ENCODE measurements at places on chromosomes 1 and 21.

DNA sequence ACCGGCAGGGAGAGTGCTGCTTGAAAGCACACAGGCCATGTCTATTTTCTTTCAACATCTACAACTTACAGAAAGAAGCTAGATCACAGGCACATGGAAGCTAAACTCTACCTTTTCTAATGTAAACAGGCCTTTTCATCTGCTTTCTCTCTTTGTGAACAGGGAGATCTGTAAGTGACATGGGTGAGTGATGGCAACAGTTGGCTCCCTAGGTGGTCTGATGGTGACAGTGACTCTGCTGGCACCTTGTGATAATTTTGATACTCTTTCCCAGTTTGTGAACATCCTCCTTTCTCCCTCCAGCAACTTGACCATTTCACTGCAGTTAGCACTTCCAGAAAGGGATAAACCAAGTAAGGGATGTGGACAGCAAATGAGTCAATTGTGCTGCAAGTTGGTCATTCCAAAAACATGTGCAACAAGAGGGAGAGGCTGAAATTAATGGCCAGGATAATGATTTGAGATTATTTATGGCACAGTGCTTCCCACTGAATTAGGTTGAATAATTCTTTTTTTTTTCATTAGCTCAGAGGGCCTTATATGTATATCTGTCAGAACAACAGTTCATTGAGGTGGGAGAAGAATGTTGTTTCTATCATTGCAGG is 89.5 kb downstream of the XCL2 start:
- DNase-seq, result no peak

GRCh38 chr1:20469406-20470076 is 16.5 kb downstream of the CAMK2N1 start:
- no peak for DNase-seq

DNA sequence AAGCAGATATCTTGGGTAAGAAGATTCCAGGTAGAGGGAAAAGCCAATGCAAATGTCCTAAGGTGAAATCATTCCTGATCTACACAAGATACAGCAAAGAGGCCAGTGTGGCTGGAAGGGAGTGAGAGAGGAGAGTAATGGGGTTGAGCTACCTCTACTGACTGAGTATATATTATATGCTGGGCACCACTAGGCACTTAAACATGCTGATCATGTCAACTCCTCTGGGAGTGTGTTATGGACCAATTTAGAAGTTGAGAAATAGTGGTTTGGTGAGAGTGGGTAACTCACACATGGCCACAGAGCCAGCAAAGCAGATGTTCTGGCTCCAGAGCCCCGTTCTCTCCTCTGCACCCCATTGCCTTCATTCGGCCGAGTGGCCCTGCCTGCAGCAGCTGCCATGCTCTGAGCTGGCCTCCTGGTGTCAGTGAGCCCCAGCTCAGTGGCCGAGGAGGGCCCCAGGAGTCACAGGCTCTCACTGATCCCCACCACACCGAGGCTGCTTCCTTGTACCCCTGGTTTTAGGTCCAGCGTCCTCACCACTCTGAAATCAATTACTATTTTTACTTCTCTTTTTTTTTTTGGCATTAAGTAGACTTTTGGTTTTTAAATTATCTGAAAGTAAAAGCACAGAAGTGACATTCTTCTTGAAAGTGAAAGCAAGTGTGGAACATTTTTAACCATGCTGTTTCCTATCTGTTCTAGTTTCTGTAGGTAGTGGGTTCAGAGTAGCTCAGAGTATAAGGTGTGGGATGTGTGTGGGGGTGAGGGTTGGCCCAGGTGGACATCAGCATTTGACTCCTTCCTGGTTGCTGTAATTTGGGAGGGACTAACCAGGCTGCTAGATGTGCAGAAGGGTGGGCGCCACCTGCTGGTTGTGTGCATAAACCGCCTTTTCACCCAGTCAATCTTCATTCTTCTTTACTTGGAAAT is 45.8 kb upstream of the CRNN start:
- DNase-seq, result peak; percentile 83

GRCh38 chr1:218493986-218494385 is 148.8 kb downstream of the TGFB2 start:
- DNase-seq, result no peak

- peak; percentile 77 for DNase-seq
These were observed 3.2 kb downstream of the MYBPH start for GRCh38 chr1:203172184-203173010.

DNA sequence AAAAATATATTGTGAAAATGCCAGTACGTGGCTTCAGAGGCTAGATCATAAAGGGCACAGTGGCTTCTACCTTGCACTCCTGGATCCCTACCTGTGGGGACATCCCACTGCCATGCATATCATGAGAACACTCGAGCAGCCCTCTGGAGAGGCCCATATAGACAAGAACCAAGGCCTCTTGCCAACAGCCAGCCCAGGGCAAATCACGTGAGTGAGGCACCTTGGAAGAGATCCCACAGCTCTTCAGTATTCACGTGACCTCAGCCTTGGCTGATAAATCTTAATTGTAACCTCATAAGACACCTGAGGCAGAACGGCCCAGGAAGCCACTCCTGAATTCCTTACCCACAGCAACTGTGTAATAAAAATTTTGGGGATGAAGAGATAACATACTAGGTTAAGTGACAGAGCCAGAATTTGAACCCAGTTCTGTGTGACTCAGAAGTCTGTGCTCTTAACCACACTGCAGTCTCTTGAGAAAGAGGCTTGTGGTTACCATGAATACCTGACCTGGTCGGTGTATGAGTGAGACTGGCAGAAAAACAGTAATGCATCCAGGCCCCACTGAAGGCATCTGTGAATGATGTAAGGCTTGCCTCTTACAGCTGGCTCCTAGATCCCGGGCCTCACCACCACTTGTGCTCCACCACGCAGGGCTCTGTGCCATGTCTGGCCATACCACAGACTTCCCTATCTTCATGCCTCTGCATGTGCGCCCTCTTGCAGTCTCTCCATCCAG is 6.9 kb upstream of the A3GALT2 start:
- peak; percentile 99 for DNase-seq

GRCh38 chr1:19885821-19886220 is 3.6 kb downstream of the OTUD3 start:
- peak; percentile 37 for DNase-seq

DNA sequence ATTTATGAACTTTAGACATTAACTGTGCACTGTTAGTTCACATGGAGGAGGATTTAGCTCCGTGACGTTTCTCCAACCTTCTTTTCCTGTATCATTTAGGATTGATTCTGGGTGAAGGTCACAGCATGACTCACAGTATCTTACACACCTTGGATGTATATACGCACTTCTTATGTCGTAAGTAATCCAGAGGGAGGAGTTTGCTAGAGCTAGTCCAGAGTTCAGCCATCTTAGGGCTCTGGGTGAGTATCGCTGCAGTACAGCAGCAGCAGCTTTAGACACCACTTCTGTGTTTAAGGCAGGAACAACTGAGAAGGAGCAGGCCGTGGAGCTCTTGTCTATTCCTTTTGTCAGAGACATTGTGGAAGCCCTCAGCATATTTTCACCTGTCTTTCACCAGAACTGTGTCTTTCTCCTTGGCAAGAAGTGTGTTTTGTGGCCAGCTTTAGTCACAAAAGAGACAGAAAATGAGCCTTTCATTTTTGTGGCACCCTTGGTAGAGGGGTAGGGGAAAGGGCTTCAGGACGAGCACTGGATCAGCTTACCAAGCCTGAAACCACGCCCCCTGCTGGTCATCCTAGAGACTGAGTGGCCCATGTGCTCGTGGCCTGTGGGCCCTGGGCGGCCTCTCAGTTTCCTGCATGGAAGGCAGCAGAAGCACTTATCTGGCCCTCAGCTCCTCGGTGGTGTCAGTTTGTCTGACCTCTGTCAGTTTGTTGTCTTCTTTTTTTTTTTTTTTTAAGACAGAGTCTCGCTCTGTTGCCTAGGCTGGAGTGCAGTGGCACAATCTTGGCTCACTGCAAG is 64.0 kb downstream of the ADARB1 start:
- peak; percentile 77 for DNase-seq

- no peak for DNase-seq
These were observed 1.6 kb downstream of the CRABP2 start for GRCh38 chr1:156703741-156704140.

DNA sequence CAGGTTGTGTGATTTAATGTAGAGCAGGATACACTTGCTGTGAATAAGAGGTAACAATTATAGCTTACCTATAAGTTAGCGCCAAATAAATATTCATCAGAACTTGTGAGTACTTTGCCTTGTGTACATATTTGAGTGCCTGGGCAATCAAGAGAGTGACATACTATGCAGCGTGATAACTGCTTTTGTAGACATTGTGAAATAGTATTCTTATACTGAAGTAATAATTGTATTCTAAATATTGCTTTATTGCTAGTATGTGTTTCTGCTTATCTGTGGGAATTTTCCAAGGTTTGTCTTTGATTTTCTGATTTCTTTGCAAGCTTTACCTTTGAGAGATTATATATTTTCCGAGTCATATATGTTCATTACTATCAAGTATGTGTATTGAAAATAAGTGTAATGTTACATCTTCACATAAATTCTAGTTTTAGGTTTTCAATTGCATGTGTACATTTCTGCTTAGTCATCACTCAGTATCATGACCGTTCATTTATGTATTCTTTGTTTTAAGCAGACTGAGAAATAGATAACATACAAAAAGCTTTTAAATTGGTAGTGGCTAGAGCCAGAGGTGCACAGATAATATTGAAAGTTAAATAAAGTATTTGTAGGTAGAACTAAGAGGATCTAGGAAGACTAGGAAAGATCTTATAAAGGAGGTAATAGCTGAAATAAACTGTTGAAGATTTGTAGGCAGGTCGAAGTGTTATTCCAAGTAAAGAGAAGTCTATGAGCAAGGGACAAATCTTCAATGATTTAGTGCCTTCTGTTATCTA is 19.5 kb downstream of the USP25 start:
- DNase-seq, result peak; percentile 25

GRCh38 chr1:62180639-62181038 is 14.0 kb upstream of the L1TD1 start:
- DNase-seq, result no peak

GRCh38 chr1:192108161-192108560 is 50.1 kb upstream of the RGS18 start:
- peak; percentile 12 for DNase-seq

- DNase-seq, result peak; percentile 99
These were observed at the start of gene ZMPSTE24 for GRCh38 chr1:40257688-40258444. Gene ZMPSTE24 (plus strand): TSS chr1:40258236. CDS start chr1:40258272, 36 bp downstream.

- no peak for DNase-seq
These were observed 851 bp downstream of the TCP10L start for GRCh38 chr21:32584472-32584871.

DNA sequence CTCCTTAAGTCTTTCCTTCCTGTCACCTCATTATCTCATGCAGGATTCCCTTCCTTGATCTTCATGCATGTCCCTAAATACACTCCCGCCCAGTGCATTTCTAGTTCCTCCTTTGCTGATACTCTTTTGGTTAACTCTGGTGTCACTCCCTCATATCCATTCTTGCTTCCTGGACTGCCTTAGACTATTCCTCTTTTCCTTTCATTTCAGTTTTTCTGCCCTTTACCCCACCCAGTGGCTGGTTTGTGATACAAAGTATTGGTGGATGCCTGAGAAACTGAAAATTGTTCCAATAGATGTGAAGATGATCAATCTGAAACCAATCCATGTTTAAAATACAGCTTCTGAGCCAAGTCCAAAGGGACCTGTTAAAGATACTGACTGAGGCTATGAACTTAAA is 553.8 kb upstream of the CAMK1G start:
- DNase-seq, result no peak

- DNase-seq, result no peak
These were observed 128.4 kb downstream of the TGFB2 start for GRCh38 chr1:218473522-218473921.

DNA sequence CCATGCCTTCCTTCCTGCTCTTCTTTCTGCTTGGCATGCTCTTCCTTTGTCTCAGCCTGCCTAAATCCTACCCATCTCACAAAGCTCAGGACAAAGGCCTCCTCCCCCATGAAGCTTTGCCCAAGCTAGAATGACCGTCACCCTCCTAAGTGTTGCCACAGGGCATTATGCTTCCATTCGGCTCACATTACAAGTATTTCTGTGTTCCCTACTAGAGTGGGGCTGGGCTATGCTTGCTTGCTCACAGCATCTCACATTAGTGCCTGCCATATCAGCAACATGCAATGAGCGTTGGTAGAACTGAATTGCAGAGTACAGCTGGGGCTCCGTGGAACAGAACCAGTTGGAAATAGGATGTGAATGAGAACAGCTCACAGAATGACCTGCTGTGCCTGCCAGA is 82.8 kb downstream of the CD58 start:
- no peak for DNase-seq

DNA sequence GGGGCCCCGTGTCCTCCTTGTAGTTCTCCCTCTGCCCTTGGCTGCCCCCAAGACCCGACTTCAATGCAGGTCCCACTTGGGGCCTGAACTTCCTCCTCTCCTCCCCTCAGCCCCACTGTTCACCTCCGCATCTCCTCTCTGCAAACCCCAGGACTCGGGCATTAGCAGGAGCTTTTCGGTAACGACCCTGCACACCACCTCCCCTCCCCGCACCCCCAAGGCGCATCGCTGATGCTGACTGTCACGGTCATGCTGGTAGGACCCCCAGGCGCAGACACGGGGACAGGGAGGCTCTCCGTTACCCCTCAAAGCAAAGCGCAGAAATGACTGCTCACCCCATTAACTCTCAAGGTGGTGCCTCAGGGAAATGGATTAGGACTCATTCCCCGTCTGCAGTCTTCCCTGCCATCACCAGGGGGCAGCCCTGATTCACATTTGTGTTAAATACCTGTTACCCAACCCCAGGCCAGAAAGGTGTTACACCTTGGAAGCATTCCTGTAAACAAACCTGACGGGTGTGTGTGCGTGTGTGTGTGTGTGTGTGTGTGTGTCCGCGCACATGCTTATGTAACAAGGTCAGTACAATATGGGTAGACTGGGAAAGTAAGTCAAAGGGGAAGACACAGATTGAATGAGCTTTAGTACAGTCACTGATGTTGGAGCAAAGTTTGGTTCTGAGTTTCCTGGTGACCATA is 6.4 kb upstream of the GUCA2B start:
- DNase-seq, result peak; percentile 67

GRCh38 chr1:8115031-8115768 is 89.1 kb upstream of the ERRFI1 start:
- DNase-seq, result no peak

- no peak for DNase-seq
These were observed 75.4 kb upstream of the SLC45A1 start for GRCh38 chr1:8242498-8242897.

GRCh38 chr1:46130121-46130520 is 2.3 kb downstream of the PIK3R3 start:
- DNase-seq, result no peak

DNA sequence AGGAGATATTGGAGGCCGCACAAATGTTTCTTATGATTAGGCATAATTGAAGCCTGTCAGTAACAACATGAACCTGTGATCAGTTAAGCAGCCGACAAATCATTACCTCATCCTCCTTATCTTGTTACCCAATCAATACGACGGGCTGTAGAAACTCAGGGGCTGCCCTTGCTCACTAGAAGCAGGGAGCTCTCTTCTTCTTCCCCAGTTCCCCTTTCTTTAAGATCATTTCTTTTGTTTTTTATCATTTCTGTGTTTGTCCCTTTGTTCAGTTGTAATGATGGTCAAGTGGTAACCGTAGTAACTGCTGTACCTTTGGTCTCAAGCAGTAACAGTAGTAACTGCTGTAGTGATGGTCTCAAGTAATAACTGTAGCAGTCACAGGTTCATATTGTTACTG is 13.8 kb upstream of the FCGR2A start:
- DNase-seq, result no peak

Data from cardiac fibroblast (primary cell).